IMR-90 (cell line): ENCODE measurements at places on chromosomes 4 and X.

- DNase-seq = no peak
These were observed 245.5 kb downstream of the BANK1 start for GRCh38 chr4:102036016-102036415.

GRCh38 chr4:90162566-90162965, 35.4 kb downstream of the CCSER1 start:
- no peak for DNase-seq

DNA sequence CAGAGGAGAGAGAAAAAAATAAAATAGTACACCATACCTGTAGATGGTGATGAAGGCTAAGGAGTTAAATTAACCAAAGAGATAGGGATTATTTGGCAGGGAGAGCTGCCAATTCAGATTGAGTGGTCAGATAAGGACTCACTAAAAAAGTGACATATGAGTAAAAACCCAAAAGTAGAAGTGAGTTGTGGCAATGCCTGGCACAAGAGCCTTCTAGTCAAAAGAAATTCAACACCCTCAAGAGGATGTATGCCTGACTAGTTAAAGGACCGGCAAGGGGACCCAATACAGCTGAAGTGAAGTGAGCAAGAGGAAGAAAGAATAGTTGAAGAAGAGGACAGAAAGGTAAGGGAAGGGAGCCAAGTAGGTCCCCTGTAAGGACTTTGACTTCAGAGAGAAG, 34.9 kb downstream of the ELF2 start:
- DNase-seq = no peak

GRCh38 chr4:113540859-113541258, 220.7 kb downstream of the CAMK2D start:
- DNase-seq = peak; percentile 45

GRCh38 chr4:168384437-168385141, 66.0 kb upstream of the DDX60 start:
- peak; percentile 28 for DNase-seq

DNA sequence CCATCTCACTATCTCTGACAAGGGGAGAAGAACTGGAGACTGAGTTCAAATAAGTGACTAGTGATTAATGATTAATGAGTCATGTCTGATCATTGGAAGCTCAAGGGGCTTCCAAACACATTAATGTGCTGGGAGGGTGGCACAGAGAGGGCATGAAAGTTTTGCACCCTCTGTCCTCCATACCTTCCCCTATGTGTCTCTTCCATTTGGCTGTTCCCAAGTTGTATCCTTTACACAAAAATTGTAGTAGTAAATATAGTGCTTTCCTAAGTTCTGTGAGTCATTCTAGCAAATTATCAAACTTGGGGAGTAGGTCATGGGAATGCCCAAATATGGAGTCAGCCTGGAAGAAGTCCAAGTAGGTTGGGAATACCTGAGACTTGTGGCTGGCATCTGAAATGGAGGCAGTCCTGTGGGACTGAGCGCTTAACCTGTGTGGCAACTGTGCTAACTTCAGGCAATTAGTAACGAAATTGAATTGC, 4.1 kb upstream of the FAM200B start:
- peak; percentile 48 for DNase-seq

- DNase-seq = no peak
These were observed 63.7 kb upstream of the RPL34 start for GRCh38 chr4:108556588-108557200.
